ENCODE measurements at places on chromosomes 6 and 20.

DNA sequence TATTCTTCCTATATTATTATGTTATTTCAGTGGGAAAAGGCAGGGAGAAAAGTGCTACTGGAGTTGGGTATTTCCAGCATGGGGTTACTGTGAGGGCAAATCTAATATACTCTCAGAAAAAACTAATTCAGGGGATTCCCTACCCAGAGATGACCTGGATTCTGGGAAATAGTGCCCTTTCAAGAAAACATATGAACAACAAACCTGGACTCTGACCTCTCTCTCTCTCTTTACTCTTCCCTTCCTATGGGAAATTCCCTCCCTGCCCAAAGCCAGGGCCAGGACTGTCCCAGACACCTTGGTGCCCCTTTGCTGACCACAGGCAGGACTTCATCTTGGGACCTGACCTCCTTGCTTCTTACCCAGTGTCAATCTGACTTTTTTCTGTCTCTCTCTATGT, 1.6 kb upstream of the UBD start:
- peaks cover 10% of the 10 kb centered on the region for H3K27me3 ChIP-seq
- H3K4me1 ChIP-seq, result no peaks in the 10 kb centered on the region
- H3K36me3 ChIP-seq, result no peaks in the 10 kb centered on the region
- no peak for DNase-seq
- H3K4me3 ChIP-seq, result no peak overlapping the region

DNA sequence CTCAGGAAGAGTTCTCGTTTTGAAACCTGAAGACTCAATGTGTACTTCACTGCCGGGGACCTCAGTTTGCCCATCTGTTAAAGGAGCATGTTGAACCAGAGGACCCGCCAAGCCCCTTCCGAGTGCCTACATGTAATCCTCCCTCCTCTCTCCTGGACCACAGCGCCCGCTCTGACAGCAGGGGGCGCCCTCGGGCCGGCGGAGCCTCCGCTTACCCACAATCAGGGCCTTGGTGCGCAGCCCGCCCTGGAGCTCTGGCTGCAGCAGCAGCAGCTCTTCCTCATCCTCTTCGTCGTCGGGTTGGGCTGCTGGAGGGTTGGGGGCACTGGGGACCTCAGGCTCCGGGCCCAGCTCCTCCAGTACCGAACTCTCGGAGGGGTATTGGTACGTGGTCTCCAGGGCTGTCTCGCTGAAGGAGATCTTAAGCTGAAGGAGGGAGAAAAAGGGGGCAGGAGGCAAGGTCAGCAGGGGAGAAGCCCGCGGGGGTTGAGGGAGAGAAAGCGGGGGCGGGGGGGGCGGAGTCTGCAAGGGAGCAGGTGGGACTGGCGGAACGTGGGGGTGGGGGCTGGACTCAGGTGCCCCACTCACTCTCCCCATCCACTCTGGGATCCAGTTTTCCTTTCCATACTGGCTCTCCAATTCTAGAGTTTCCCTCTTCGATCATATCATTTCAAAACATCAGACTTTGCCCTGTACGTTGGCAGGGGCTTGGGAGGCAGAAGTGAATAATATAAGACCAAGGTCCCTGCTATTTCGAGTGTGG, 6.3 kb upstream of the DHX16 start:
- peak; percentile 97 for DNase-seq
- no peaks in the 10 kb centered on the region for H3K27me3 ChIP-seq
- H3K36me3 ChIP-seq, result peaks cover 41% of the 10 kb centered on the region
- no peak overlapping the region for H3K27ac ChIP-seq
- peak overlapping the region; percentile 65 for H3K4me3 ChIP-seq
- H3K4me1 ChIP-seq, result peaks cover 12% of the 10 kb centered on the region

GRCh38 chr20:51393571-51393970, 148.9 kb downstream of the NFATC2 start:
- no peaks in the 10 kb centered on the region for H3K4me1 ChIP-seq
- no peaks in the 10 kb centered on the region for H3K36me3 ChIP-seq
- no peak overlapping the region for H3K27ac ChIP-seq
- H3K4me3 ChIP-seq, result no peak overlapping the region

- no peak for DNase-seq
- no peak overlapping the region for H3K27ac ChIP-seq
- no peaks in the 10 kb centered on the region for H3K4me1 ChIP-seq
- no peak overlapping the region for H3K4me3 ChIP-seq
Observed at GRCh38 chr6:18632670-18633410, 245.7 kb downstream of the RNF144B start.

DNA sequence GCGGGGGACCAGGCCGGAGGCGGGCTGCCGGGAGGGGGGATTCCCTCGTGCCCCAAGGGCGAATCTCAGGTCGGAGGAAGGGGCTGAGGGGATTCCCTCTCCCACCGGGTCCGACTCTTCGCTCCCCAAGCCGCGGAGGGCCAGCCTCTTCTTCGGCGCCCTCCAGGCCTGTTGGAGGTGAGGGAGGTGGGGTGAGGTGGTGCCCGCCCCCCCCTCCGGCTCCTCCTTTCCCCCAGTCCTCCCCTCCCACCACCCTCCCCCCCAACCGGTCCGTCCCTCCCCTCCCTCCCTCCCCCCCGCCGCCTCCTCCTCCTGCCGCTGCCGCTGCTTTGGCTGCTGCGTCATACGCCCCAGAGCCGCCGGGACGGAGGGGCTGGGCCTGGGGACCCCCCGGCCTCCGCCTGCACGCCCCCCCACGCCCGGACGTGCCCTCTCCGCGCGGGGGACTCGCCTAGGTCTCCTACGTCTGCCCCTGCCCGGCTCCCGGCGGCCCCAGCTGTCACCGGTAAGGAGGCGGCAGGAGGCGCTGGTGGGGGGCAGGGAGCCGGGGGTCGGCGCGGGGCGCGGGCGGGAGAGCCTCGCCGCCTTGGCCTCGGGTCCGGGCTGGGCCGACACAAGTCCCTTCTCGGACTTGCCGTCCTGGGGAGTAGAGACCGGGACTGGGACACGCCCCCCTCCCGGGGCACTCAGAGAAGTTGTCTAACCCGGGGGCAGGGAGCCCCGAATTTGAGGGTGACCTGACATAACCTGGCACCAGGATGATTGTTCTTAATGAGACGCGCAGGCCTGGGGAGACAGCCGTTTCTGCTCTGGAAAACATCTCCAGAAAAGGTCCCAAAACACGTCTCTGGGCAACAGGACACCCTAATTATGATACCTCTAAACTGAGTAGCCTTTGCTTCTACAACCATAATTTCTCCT, at the start of gene PHF1:
Gene PHF1, plus strand, starts transcription at position 304 of the 921 bp plus-strand sequence. CDS start 1,250 bp downstream, outside the sequence.
- H3K4me1 ChIP-seq, result no peaks in the 10 kb centered on the region
- H3K36me3 ChIP-seq, result peaks cover 61% of the 10 kb centered on the region
- peak within 1 kb of the TSS; percentile 95 for H3K4me3 ChIP-seq
- H3K27ac ChIP-seq, result peak within 1 kb of the TSS; percentile 80

- H3K27me3 ChIP-seq, result no peaks in the 10 kb centered on the region
- no peak overlapping the region for H3K4me3 ChIP-seq
Observed at GRCh38 chr6:151445482-151445881, 6.4 kb downstream of the RMND1 start.
